Large intestine (tissue), 12 donors: ENCODE measurements at places on chromosomes 5 and 9. TPM values are rescaled to one million over a fixed set of nuclear protein-coding genes. Genes with fewer than 3 reads are reported as not detected.

The RNF224 gene
- 87.5 TPM for polyA plus RNA-seq

The ADRB2 gene
- polyA plus RNA-seq: 0.57 TPM

The SPATA31D4 gene
- not detected for polyA plus RNA-seq

GRCh38 chr5:122346897-122347581 is 35.0 kb downstream of the SNCAIP start:
- H3K27me3 ChIP-seq: peaks cover 5% of the 10 kb centered on the region

DNA sequence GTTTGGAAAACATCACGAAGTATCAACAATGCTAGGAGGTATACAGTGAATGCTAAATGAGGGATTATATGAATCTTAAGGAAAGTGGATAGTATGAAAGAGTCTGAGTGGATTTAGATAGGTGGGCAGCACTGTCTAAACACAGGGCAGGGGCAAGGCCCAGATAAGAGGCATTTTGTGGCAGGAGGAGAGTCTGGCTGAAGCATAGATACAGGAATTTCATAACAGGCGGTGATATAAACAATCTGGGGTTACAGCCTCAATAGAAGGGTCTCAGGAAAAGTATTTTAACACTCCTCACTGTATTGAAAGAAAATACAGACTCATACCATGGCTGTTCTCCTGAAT is 96.9 kb downstream of the PLPP1 start:
- DNase-seq: no peak
- no peak overlapping the region for H3K4me3 ChIP-seq
- H3K27me3 ChIP-seq: no peaks in the 10 kb centered on the region

- H3K27ac ChIP-seq: no peak overlapping the region
- no peak overlapping the region for H3K4me3 ChIP-seq
- DNase-seq: no peak
- no peaks in the 10 kb centered on the region for H3K27me3 ChIP-seq
- H3K4me1 ChIP-seq: no peaks in the 10 kb centered on the region
- H3K36me3 ChIP-seq: no peaks in the 10 kb centered on the region
These were observed 656.9 kb downstream of the MTRR start for GRCh38 chr5:8525819-8526218.

DNA sequence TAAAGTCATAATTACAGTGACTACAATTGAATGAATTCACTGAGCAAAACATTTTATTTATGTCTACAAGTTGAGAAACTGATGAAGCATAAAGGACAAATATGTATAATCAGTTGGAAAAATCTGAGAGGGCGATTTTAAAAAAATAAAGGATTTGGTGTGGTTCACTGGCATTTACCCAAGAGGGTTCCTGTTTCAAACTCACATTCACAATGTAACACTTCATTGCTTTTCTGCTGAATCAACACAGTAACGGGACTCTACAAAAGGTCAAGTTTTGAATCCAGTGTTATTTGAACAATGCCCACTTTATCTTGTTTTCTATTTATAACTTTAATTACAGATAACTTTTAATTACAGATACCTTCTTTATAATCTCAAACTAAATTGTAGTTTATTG is 138.6 kb downstream of the NUDT12 start:
- no peaks in the 10 kb centered on the region for H3K27me3 ChIP-seq
- no peaks in the 10 kb centered on the region for H3K4me1 ChIP-seq
- H3K36me3 ChIP-seq: no peaks in the 10 kb centered on the region

DNA sequence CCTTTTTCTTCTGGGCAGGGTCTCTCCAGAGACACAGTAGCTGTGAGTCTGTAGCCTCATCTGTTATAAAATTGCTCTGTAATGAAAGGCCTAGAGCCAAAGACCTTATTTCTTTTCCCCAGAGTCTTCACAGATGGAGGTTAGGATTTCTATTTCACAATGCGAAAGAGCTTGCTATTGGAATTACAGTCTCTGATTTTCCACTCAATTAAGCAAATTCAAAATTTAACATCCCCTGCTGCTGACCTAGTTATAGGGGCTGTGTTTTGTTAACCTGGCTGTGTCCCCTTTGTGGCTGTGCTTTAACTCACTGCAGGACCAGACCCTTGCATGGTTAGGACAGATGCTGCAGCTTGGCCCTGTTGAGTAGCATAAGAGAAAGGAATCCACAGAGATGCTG is 190.3 kb upstream of the NMUR2 start:
- no peaks in the 10 kb centered on the region for H3K27me3 ChIP-seq
- H3K4me3 ChIP-seq: no peak overlapping the region
- H3K27ac ChIP-seq: no peak overlapping the region
- no peak for DNase-seq

- no peak overlapping the region for H3K27ac ChIP-seq
- H3K4me3 ChIP-seq: no peak overlapping the region
- no peaks in the 10 kb centered on the region for H3K27me3 ChIP-seq
- no peaks in the 10 kb centered on the region for H3K36me3 ChIP-seq
- peaks cover 11% of the 10 kb centered on the region for H3K4me1 ChIP-seq
These were observed 72.1 kb upstream of the XPA start for GRCh38 chr9:97769208-97769607.
